IMR-90 (cell line): ENCODE measurements at places on chromosomes 11 and 22. TPM values are rescaled to one million over a fixed set of nuclear protein-coding genes. Genes with fewer than 3 reads are reported as not detected.

RAPSN gene
- polyA plus RNA-seq: 0.03 and 0.09 TPM in 2 replicates

KIAA0930 gene
- 34.1 and 38.1 TPM in 2 replicates for polyA plus RNA-seq

DEPDC5 gene
- 6.6 and 6.9 TPM in 2 replicates for polyA plus RNA-seq

LRRC74B gene
- polyA plus RNA-seq: not detected in 2 replicates

SAA1 gene
- not detected in 2 replicates for polyA plus RNA-seq

OR6A2 gene
- polyA plus RNA-seq: 0.07 TPM in 1 of 2 replicates, not detected in the other

MISFA gene
- 0.38 and 0.69 TPM in 2 replicates for polyA plus RNA-seq

OR52A1 gene
- not detected in 2 replicates for polyA plus RNA-seq

MYOD1 gene
- not detected in 2 replicates for polyA plus RNA-seq

RIMBP3C gene
- 0.05 and 0.10 TPM in 2 replicates for polyA plus RNA-seq

RIBC2 gene
- polyA plus RNA-seq: 0.29 and 0.50 TPM in 2 replicates

CDC45 gene
- polyA plus RNA-seq: 20.0 and 22.7 TPM in 2 replicates

POLR2L gene
- 416 and 907 TPM in 2 replicates for polyA plus RNA-seq

DNA sequence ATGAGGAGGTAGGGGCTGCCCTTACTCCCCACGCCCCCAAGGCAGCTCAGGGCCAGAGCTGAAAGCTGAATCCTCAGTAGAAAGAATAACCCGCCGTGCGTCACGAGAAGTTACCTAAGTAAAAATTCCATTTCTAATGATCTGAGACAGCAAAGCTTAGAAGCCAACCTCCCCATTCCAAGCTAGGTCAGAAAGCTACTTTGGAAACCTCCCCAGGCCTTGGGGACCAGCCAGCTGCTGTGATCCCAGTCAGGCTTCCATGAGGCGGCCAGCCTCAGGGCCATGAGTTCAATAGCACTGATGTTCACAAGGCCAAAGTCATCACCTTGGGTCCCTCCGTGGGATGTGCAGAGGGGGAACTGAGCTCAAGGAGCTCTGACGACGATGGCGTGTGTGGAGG lies 6.9 kb downstream of the SHISAL1 start:
- no peak for DNase-seq

DNA sequence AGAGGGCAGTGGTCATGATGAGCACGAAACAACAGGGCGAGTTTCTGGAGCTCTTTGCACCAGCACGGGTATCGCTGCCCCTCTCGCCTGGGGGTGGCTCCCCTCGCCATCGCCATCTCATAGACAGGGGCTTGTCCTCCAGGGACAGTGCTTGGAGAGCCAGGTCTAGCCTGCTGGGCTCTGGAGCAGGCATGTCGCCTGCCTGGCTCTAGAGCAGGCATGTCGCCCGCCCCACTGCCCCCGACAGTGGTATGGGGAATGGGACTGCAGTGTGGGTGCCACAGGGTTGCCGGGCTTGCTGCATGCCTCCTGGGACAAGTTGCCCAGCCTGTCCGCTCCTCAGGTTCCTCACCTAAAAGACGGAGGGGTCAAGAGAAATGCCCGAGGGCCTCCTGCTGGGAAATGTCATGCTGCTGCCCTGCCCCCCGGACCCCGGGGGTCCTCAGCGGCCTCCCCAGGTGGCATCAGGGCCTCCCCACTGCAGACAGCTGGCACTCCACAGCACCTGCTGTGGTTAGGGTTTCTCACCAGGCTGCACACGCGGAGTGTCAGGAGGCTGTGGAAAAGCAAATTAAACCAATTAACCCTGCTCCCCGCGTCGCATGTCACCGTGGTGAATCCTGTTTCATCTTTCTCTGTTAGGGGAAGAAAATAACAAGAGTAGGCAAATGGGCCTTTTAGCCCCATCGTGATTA lies 403.0 kb downstream of the TBC1D22A start:
- DNase-seq: no peak

GRCh38 chr22:22130953-22131608 lies 113.5 kb upstream of the VPREB1 start:
- no peak for DNase-seq

DNA sequence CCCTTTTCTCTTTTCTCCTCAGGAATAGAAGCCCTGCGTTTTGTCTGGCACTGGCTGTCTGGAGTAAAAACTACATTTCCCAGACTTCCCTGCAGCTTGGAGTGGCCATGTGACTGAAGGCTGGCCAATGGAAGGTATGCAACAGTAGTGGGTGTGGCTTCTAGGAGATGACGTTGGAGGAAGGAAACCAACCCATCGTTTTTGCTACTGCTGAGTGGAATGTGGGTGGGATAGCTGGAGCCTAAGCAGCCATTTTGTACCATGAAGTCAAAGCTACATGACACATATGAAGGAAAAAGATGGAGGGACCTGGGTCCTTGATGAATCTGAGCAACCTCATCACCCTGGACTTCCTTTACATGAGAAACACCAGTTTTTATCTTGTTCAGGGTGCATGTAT lies 19.6 kb downstream of the FGF3 start:
- peak; percentile 7 for DNase-seq

GRCh38 chr22:24706054-24706453 lies 68.5 kb downstream of the PIWIL3 start:
- DNase-seq: no peak

DNA sequence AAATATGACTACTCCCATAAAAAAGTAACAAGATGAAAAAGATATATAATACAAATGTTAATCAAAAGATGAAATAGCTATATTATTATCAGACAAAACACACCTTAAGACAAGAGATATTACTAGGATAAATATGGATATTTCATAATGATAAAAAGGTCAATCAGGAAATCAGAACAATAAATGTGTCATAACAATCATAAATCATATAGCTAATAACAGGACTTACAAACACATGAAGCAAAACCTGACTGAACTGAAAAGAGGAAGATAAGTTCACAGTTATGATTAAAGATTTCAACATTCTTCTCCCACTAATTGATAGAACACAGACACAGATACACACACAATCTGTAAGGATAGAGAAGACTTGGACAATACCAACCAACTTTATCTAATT lies 47.2 kb downstream of the EIF3M start:
- DNase-seq: no peak

GRCh38 chr11:79040348-79040747 lies 400.5 kb downstream of the TENM4 start:
- peak; percentile 40 for DNase-seq

GRCh38 chr11:130062026-130062425 lies 7.7 kb upstream of the APLP2 start:
- DNase-seq: no peak

GRCh38 chr11:14253421-14253820 lies 105.6 kb downstream of the RRAS2 start:
- DNase-seq: no peak

DNA sequence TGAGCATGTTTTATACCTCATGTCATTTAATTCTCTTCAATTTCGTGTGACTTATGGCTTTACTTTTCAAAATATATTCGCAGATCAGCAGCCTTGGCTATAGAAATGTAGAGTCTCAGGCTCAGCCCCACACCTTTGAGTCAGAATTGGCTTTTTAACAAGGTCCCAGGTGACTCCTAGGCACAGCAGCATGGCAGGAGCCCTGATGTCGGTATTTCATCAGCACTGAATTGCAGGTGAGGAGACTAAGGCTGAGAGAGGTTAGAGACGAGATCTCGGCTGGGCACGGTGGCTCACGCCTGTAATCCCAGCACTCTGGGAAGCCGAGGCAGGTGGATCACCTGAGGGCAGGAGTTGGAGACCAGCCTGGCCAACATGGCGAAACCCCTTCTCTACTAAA lies 196.9 kb upstream of the SEZ6L start:
- DNase-seq: no peak

GRCh38 chr11:126711977-126712625 lies 288.5 kb downstream of the KIRREL3 start:
- peak; percentile 62 for DNase-seq

DNA sequence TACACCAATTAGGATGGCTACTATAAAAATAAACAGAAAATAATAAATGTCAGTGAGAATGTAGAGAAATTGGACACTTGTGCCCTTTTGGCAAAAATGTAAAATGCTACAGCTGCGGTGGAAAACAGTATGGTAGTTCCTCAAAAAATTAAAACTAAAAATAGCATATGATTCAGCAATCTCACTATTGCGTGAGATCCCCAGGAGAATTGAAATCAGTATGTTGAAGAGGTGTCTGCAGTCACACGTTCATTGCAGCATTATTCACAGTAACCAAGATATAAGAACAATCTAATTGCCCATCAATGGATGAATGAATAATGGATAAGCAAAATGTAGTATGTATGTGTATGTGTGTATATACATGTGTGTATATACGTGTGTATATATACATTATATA lies 6.8 kb downstream of the OR52N2 start:
- no peak for DNase-seq

DNA sequence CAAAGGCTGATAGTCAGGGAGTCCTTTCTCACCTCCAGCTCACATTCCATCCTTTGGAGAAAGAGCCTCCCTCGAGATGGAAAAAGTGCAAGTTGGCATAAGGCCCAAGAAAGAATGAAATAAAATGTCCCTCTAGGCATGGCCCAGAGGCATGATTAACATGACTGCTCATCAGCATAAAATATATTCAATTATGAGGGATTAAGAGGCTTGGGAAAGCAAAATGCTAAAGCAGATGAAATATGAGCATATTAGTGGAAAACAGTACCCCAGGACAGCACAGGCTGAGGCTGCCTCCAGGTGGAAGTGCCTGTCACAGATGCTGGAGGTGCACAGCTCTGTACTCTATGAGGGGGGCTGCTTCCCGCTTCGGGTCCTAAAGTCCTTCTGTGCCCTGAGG lies 347.8 kb upstream of the PLET1 start:
- DNase-seq: no peak

DNA sequence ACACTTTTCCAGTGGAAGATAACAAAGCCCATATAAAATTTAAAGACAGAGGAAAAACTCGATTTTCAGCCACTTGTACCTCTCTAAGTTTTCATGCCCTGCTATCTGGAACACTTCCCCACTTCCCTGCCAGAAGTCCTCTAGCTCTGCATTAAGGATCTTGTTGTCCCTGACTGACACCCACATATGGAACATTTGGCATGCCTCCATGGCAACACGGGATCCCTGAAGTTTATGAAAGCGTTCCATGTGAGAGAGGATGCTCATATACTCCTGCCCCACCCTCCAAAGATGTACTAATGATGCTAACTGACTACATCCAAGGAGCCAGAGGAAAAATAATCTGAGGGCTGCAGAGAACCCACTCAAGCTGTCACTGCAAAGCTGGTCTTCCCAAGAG lies 8.8 kb upstream of the C11orf91 start:
- no peak for DNase-seq

DNA sequence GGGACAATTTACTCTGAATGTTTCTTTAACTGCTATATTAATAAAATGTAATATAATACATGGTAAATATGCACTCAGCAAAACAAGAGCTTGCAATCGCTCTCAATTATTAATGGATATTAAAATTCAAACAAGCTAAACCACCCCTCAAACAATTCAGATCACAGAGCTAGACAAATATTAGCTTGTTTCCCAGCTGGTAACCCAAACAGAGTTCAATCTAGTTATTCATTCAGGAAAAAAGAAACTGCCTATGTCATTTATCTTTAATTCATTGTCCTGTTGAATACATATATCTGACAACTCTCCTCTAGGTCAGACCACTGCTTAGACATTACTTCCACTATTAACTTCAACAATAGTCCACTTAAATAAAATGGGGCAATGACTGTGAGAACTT lies 78.7 kb downstream of the SERGEF start:
- no peak for DNase-seq

- DNase-seq: no peak
Measured at GRCh38 chr22:21700822-21701221, 34.8 kb downstream of the YPEL1 start.

GRCh38 chr11:8028766-8029165 lies 41.6 kb downstream of the EIF3F start:
- DNase-seq: no peak

DNA sequence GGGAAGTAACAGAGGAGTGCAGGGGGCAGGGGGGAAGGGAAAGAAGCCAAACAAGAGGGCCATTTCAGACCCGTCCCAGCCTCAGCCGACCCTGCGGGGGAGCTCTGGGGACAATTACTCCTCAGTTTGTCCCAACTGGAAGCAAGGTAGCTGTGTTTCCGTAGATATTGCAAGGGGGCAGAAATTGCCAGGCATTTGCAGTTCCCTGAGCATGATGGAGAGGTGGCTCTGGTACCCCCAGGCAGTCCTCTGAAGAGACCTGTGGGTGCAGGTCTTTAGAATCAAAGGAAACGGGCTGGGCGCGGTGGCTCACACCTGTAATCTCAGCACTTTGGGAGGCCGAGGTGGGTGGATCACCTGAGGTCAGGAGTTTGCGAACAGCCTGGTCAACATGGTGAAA lies 13.8 kb upstream of the JAM3 start:
- no peak for DNase-seq

DNA sequence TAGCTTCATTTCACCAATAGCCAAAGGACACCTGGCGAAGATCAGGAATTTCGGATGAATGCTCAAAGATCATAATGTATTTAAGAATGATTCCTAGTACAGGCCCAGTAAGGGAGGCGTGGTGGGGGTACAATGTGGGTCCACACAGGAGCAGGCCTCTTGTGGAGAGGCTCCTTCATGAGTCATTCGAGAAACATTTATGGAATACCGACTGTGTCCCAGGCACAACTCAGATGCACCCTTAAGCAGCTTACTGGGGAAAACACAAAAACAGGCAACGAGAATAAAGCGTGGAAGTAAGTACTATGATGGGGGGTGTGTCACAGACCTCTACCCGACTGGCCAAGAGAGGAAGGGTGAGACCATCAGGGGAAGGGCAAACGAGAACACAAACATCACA lies 44.5 kb downstream of the SMCO4 start:
- peak; percentile 51 for DNase-seq

- peak; percentile 14 for DNase-seq
Measured at GRCh38 chr22:46783721-46784120, 21.3 kb downstream of the TBC1D22A start.

DNA sequence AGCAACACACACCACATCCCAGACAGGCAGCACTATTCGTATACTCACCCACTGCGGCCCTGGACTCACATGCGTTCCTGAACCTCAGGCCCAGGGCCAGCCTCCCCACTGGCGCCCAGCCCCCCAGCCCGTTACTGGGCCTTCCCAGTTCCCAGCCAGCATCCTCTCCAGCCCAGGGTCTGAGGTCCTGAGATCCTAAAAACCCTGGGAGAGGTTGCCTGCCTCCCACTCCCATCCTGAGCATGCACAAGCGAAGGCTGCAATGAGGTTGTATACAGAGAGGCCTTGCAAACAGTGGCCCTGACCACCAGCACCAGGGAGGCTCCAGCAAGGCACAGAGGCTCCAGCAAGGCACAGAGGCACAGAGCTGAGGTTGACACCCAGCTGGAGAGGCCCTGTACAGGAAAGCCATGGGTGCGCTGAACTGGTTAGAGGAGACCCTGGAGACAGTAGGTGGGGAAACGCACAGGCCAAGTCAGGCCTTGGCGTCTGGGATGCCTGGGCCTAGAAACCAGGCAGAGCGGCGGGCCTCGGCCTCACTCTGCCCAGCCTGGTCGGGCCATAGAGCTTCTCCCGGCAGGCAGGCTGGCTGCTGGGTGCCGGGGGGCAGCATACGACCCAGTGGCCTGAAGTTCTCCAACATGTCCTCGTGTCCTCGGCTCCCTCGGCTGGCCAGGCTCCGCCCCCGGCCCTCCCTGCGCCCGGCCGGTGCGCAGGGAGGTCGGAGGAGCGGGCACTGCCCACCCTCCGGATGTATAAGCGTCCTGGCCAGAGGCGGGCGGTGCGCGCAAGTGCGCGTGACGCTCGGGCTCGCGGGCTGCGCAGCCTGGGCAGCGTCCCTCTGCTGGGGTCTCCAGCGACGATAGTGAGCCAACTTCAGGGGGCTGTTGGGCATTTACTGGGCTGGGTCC lies 2.3 kb upstream of the TBX1 start:
- DNase-seq: no peak

- no peak for DNase-seq
Measured at GRCh38 chr11:113974741-113975470, at the start of gene HTR3A. Gene HTR3A, plus strand, starts transcription at chr11:113975108. Its CDS starts 218 bp downstream, at chr11:113975326.

- no peak for DNase-seq
Measured at GRCh38 chr11:113222241-113222640, 92.1 kb upstream of the TTC12 start.

GRCh38 chr11:64173616-64174355 lies 7.9 kb upstream of the MACROD1 start:
- DNase-seq: peak; percentile 45
